ENCODE measurements at places on chromosomes 11 and 22.

- DNase-seq, result no peak
Observed at GRCh38 chr11:65777821-65778361, 2.9 kb downstream of the AP5B1 start.

GRCh38 chr22:27463121-27463660 is 338.4 kb downstream of the MN1 start:
- DNase-seq, result no peak

DNA sequence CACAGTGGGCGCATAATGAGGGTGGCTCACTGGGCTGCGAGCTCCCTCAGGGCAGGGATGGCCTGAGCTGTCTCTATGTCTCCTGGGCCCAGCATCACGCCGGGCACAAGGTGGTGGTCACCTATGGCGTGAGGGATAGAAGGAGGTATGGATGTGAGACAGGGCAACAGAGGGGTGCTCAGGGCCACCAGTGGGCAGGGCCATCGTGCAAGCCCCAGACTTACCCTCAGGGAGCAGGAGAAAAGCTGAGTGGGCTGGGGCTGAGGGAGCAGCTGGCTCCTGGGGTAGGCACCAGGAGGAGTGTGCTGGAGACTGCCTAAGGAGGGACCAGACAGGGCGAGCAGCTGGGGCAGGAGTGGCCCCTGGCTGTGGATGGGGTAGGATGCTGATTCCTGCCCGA is 34.3 kb upstream of the KLHL35 start:
- no peak for DNase-seq

DNA sequence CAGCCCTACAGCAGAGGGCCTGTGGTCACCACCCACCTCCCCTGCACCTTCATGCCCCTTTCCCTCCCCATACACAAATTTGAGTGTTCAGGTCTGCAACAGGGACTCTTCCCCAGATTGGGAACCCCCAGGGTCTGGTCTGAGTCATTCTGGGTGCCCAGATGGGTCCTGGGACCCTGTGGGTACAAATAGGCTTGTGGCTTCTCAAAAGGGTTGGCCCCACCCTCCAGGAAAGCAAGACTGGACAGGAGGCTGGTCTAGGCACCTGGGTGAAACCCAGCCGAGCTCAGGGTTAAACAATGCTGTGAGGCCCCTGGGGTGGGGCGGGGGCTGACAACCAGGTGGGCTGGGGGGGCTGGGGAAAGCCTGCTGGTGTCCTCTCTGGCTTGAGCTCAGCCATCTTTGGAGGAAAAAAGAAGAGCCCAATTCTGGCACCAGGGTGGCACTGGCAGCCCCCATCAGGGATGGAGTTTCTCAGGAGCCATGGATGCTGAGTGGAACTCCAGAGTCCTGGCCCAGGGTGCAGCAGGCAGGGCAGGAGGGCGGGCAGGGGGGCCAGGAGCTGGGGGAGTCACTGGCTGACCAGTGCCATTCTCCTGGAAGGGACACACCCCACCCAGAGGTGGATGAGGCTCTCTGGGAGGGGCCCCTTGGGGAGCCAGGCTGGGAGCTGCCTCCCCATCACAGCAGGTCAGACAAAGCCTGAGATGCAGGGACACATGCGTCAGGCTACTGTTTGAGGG is 1.1 kb downstream of the SEPTIN5 start:
- no peak for DNase-seq

DNA sequence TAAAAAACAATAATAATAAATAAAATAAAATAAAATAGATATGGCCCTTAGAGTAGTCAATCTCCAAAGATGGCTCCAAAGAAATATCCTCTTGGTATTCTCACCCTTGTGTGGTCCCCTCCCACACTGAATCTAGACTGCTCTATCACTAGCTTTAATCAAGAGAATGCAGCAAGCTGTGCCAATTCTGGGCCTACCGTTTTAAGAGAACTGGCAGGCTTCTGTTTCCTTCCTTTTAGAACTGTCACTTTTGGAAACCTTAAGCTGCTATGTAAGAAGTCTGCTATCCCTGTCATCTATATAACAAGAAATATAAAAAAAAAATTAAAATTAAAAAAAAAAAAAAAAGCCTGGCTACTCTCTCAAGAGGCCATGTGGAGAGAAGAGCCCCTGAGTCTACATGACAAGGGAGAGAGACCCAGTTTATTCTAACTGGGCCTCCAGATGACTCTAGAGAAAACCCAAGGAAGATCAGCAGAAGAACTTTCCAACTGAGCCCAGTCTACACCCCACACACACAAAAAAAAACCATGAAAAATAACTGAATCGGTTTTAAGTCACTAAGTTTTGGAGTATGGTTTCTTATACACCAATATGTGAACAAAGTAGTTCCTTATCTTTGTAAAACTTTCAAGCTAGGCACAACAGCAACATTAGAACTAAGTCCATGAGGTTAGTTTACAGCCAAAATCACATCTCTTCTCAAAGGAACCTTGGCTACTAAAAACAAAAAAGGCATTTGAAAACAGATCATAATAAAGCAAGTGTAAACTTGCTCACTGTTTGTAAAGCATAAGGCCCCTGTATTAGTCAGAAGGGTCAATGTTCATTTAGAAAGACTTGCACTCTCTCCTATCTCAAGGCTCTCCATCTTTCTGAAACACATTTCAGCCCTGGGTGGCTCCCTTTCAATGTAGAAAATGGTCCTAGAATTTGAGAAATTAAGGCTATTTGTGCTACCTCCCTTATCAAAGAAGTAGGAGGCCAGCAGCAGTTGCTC is 67.3 kb downstream of the AMBRA1 start:
- DNase-seq, result no peak

DNA sequence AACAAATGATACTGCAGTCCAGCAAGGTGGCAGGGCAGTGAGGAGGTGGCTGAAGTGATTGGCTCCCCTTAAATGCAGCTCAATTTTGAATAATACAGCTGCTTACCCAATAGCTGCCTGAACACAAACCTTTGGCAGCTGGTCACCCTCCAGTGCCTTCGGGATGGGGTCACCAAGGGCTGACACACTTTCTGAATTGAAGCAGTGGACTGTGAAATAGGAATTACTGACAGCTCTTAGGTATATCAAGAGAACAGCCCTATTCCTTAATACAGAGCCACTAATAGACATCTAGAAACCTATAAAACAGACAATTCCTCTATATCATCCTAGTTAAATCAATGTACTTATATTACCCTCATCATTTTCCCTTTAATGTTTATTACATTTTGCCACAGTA is 474.2 kb upstream of the KIRREL3 start:
- DNase-seq, result no peak

DNA sequence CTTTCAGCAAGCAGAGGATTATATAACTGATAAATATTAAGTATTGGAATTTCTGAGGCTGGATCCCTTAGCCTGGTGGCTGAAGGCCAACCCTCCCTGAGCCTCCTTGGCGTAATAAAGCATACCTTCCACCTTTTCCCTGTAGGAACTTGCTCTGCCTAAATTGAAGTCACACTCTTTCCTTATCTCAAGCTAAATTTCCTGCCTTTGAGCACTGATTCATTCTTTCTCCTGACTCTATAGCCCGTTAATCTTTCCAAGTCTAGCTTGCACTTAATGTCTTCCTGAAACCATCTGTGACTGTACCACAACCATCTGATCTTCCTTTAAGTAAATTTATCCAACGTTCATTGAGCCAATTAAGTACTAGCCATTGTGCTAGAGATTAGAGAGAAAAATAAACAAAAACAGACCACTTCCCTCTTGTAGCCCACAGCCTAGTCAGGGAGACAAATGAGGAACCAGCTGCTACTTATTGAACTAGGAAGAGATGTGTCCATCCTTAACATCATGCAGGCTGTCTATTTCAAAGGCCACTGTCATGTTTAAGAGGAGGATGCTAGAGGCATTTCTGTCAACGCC is 62.9 kb downstream of the GRK3 start:
- no peak for DNase-seq

GRCh38 chr22:48919187-48919590 is 908.5 kb downstream of the BRD1 start:
- DNase-seq, result no peak

- DNase-seq, result no peak
Observed at GRCh38 chr11:27201454-27202302, 161.1 kb downstream of the BBOX1 start.

DNA sequence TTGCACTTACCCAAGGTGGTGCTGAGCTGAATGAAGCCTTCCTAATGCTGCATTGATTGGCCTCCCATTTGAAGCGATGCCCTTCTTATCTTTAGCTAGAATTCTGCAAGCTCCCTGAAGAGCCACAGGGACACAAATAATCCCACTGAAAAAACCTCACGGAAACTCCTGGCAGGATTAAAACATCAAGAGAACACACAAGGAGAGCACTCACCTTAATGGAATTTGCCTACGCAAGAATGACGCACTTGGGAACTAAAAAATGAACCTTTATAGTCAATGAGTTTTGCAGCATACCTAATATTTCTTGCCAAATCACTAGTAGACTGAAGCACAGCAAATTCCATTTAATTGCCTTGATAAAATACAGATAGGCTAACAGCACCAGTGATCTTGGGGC is 232.8 kb upstream of the UBASH3B start:
- DNase-seq, result no peak

Data from stimulated activated CD4-positive, alpha-beta T cell treated with anti-CD3 and anti-CD28 coated beads, Interleukin-1b, Interleukin-23, amount 100 ng/mL, for 24 hours (primary cell).